Choroid plexus epithelial cell (primary cell): ENCODE measurements at places on chromosomes 3 and 15.

DNA sequence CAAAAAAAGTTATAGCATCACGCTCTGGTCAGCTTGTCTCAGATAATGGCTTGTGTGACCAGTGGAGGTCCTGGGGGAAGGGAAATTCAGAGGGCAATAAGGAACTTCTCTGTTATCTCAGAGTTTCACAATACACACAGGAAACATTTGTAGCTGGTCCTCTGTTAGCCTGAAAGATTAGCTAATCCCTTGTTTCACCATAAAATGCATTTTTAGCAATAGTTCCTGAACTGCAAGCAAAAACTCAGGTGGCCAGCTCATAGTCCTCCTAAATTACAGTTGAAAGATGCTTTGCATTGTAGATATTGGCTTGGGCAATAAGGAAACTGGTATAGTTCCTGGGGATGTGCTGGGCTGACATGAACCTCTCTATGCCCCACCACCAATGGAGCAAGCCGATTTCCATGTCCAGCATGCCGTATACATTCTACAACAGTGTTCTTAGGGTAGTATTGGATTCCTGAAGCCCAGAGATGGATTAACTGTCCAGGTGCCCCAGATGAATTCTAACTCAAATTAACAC lies 141.5 kb upstream of the TBL1XR1 start:
- peak; percentile 73 for DNase-seq

DNA sequence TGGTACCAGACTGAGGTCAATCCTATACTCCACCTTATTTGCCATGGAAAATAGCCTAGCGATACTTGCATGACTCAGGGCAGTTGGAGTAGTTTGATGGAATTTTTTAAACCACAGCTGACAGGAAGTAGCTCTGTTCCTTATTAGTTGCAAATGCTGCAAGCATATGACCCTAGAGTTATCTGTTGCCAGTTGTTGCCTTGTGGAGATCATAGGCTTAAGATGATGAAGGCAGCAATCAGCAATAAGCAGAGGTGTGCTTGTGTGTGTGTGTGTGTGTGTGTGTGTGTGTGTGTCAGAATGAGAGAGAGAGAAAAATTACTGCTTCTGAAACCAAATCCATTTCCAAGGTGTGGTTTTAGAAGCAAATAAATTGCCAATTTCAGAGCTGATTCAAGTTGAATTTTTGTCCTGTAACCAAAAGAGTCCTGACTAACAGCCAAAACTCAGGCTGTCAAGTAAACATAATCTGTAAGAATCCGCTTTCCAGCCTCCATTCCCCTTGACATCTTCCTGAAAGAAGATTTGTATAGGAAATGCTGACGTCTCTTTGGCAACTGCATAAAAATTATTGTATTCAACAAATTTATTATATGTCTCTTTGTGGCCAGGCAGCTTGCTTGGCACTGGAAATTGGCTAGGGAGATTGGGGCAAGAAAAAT lies 141.2 kb downstream of the SERPINI1 start:
- DNase-seq, result peak; percentile 53

DNA sequence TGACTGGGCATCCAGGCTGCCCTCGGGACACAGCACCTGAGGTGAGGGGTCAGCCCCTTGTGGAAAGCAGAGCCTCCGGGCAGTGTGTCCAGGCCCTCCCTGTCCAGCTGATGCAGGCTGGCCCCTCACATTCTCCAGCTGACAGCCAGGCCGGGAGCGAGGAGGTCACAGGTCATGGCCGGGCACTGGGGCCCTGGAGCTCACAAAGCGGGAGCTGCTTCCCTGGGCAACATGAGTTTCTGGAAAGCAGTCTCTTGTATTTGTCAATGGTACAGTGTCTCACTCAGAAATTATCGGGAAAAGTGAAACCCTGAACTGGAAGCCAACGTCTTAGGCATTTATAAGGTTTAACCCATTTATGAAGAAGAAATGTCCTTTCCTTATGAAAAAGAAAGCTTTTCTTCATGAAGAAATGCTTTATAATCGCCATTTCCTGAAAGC lies 118.5 kb downstream of the OPA1 start:
- no peak for DNase-seq

DNA sequence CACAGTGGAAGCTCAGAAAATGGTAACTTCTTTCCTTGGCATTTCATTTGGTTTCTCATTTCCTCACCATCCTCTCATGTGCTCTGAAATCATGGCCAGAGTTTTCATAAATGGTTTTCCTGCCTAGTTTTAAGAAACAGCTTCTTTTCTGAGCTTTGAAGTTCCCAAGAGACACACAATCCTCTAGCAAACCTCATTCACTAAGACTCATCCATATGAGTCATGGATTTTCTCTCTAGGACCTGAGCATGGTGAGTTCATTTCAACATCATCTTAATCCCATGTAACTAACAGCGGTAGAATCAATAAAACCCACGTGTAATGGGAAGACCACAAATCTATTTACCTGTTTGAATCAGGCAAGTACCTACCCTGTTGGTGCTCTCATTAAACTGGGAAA lies 274.5 kb upstream of the LRTM1 start:
- peak; percentile 90 for DNase-seq

GRCh38 chr3:62835554-62836236 lies 39.5 kb downstream of the CADPS start:
- no peak for DNase-seq

- DNase-seq, result no peak
Observed at GRCh38 chr3:119781330-119782198, at the start of gene NR1I2. NR1I2 (plus strand) TSS chr3:119782101.

DNA sequence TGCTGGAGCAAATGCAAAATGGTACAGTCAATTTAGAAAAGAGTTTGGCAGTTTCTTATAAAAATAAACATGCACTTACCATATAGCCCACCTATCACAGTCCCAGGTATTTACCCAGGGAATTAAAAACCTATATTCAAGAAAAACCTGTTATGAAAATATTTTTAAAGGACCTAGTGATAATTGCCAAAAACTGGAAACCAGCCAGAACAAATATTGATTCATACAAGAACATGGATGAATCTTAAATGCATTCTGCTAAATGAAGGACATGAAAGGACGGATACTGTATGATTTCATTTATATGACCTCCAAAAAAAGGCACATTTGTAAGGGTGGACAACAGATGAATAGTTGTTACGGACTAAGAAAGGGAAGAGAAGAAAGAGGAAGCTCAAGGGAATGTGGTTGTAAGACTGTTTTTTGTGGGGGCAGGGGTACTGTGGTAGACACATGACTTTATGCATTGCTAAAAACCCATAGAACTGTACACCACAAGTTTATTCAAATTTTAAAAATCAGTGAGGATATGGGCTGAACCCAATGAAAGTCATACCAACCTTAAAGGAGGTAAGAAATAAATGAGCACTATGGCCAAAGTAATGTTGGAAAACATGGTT lies 61.0 kb downstream of the ZBBX start:
- DNase-seq, result no peak
